ENCODE measurements at places on chromosomes 16 and 17.

- DNase-seq: no peak
Measured at GRCh38 chr16:75262800-75263127, 11.3 kb upstream of the BCAR1 start.

GRCh38 chr17:18191236-18191667, 7.6 kb downstream of the ALKBH5 start:
- no peak for DNase-seq

- peak; percentile 76 for DNase-seq
Measured at GRCh38 chr17:47810901-47811635, 10.5 kb downstream of the OSBPL7 start.

GRCh38 chr16:72769876-72770275, 278.1 kb downstream of the ZFHX3 start:
- no peak for DNase-seq

GRCh38 chr16:85261657-85262557, 149.6 kb upstream of the CIBAR2 start:
- no peak for DNase-seq

GRCh38 chr16:54487933-54488332, 201.3 kb upstream of the IRX3 start:
- DNase-seq: no peak

GRCh38 chr16:65681406-65681805, 559.5 kb upstream of the CDH11 start:
- no peak for DNase-seq

DNA sequence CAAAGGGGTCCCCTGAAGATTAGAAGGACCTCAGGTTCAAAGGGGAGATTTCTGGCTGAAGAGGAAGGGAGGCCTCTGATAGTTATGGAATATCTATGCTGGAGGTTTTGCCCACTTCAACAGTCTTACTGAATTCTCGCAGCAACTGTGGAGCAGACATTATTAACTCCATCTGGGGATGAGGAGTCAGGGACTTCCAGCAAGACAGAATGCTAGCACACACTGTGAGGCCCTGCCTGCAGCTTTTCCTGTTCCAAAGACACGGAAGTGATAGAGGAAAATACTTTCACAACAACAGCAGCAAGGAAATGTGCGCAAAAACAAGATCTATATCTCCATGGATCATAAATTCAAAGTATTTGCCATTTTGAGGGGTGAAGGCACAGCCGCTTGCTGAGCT, 72.8 kb downstream of the RPH3AL start:
- DNase-seq: no peak

DNA sequence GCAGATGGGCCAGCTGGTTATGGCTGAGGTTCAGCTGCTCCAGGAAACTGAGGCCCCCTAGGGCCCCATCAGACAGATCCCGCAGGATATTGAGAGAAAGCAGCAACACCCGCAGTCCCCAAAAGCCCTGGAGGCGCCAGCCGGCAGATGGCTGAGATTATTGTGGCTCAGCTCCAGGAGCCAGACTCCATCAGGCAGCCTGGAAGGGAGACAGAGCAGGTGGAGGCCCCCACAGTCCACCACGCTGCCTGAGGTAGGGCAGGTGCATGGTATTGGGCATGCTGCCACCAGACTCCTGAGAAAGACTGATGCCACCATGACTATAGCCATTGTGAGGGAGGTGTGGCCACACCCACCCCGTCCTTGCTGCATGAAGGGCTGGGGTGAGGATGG, 9.5 kb upstream of the TMEM101 start:
- no peak for DNase-seq

GRCh38 chr17:70295731-70296130, 126.4 kb downstream of the KCNJ2 start:
- no peak for DNase-seq

GRCh38 chr17:75550139-75550465, 24.6 kb downstream of the LLGL2 start:
- DNase-seq: no peak

- no peak for DNase-seq
Measured at GRCh38 chr16:22291860-22292318, 5.3 kb upstream of the POLR3E start.

DNA sequence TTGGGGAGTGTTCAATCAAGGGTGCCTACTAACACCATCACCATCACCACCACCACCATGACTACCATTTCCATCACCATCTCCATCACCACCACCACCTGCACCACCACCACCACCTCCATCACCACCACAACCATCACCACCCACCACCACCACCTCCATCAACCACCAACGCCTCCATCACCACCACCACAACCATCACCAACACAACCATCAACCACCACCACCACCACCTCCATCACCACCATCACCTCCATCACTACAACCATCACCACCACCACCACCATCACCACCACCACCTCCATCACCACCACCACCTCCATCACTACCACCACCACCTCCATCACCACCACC, 15.7 kb downstream of the MARCHF10 start:
- DNase-seq: no peak

- DNase-seq: no peak
Measured at GRCh38 chr16:3054965-3055733, 8.8 kb downstream of the MMP25 start.

GRCh38 chr17:59617156-59617732, 2.5 kb upstream of the CLTC start:
- no peak for DNase-seq

DNA sequence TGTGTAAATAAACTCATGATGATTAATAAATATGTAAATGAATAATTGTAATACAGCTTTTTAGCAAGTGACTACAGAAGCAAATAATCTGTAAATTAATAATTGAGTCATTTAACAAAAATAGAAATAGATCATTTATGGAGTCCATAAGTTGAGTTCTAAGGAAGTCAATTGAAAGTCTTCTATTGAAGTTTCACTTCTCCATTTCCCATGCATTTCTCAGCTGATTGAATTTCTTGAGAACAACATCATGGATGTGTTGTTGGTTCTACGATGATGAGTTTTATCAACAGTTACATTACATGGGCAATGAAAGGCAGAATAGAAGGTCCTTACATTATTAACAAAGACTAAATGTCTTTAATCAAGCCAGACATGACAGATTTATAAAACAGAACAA, 290.4 kb downstream of the MAP2K6 start:
- DNase-seq: no peak

GRCh38 chr16:75282466-75283281, 31.2 kb upstream of the BCAR1 start:
- no peak for DNase-seq

DNA sequence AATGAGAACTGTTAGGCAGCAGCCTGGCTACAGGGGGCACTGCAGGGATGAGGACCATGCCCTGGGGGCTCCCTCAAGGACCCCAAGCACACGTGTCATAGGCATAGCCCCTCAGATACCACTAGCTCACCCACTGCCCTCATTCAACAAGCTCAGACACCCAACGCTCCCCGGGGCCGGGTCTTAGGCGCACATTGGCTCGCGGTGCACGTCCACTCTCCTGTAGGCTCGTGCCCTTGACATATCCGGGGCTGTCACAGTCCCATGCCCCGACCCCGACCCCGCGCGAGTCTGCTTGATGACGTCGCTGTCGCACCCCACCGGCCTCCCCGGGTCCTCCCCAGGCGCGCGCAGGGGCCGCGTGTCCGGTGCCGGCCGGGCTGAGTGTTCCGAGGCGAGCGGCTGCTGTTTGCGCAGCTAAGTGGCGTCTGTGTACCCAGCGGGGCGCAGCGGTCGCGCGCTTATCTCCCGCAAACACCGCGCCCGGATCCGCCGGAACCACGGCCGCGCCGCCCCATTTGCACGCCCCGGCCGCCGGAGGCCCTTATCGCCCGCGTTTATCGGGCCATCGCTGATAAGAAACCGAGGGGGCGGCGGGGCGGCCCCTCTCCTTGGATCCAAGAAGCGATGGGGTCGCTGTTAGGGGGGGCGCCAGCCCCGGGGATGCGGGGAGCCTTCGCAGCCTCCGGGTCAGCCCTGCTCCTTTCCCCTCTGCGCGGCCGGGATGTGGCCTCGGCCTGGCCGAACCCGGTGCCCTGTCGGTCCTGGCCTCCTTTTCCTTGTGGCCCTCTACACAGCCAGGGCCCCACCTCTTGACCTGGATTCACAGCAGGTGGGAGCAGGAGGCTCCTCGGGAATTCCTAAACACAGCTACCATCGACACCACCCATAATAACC, 20.7 kb upstream of the NAGS start:
- DNase-seq: peak; percentile 40

DNA sequence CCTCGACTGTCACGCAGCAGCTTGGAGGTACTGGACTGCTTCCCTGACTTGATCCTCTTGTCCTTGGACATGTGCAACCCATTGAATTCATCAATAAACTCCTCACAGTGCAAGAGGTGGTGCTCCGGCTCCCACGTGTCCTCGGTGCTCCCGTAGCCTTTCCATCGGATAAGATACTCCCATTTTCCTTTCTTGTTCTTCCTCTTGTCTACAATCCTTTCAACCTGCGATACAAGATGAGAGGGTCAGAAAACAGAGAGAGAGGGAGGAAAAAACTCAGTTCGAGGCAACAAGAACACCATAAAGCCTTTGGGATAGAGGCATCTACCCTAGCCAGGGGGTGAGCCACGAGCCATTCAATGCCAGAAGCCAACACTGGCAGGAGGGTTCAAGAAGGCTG, 119.5 kb downstream of the CDYL2 start:
- no peak for DNase-seq

GRCh38 chr16:4208341-4208751, 33.5 kb downstream of the SRL start:
- no peak for DNase-seq

DNA sequence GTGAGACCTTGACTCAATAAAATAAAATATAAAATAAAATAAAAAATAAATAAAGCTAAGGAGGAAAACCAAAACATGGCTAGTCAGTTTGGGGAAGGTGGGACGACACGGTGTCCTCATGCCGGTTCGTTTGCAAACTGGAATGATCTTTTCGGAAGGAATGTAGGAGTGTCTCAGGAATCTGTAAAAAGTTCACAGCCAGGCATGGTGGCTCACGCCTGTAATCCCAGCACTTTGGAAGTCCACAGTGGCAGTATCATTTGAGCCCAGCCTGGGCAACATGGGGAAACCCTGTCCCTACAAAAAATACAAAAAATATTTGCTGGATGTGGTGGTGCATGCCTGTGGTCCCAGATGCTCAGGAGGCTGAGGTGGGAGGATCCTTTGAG, 14.7 kb upstream of the RPTOR start:
- no peak for DNase-seq

DNA sequence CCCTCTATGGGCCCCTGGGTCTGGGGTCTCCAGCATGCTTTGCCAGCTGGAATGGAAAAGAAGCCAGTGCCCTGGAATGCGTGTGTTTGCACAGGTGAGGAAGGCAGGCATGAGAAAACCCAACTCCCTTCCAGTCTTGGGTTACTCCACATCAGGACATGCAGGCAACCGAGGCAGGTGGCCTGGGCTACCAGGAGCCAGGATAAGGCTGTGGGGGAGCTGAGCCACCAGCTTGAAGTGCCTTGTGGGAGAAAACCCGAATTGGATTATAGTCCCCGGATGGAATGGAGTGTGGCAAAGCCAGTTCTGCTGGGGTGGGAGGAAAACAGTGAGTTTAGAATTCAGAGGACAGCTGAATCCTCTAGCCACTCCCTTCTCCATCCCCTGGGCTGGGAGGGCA, 7.2 kb downstream of the SRCIN1 start:
- DNase-seq: no peak

DNA sequence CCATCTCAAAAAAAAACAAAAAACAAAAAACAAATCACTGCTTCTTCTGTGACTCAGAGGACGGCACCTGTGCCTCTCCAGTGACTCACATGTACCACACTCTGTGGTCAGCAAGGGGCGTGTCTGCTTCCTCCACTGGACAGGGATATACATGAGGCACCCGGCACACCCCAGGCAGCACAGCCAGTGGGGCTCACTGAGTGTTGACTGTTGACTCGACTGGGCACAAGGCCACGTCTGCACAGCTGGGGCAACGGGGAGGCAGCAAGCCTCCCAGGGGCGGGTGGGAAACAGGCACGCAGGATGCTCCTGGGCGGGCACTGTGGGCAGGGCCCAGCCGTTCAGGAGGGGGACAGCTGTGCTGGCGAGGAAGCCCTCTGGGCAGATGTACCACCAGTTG, 64.1 kb downstream of the TIMM22 start:
- peak; percentile 77 for DNase-seq

- DNase-seq: no peak
Measured at GRCh38 chr16:86010680-86011141, 111.7 kb downstream of the IRF8 start.

- DNase-seq: no peak
Measured at GRCh38 chr16:54373534-54374520, 87.2 kb upstream of the IRX3 start.

Data from mucosa of descending colon (tissue), 3 donors.